NCI-H1417 (cell line): ENCODE measurements at places on chromosomes 1 and 21.

DNA sequence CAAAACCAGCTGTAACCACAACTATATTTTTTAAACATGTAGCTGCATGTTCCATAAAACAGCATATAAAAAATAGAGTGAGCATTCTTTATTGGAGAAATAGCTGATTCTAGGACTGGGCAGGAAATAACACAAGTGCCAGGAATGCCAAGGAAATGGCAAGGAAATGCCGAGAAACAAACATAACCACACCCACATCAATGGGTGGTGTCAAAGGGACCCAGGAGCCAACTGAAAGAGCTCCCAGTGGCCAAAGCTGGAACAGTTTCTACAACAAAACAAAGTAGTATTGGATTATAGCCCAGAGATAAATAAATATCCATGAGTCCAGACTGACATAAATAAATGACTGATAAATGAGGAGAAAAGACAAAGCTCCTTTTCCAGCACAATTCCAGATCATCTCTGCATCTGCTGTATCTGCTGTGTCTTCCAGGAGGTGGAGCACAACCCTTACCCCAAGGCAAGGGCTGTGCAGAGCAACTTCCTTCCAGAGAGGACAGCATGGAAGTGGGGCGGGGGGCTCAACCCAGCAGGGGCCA lies 28.1 kb downstream of the ADARB1 start:
- no peak for DNase-seq

- DNase-seq = no peak
Observed at GRCh38 chr1:109301874-109302273, 4.9 kb downstream of the MYBPHL start.

DNA sequence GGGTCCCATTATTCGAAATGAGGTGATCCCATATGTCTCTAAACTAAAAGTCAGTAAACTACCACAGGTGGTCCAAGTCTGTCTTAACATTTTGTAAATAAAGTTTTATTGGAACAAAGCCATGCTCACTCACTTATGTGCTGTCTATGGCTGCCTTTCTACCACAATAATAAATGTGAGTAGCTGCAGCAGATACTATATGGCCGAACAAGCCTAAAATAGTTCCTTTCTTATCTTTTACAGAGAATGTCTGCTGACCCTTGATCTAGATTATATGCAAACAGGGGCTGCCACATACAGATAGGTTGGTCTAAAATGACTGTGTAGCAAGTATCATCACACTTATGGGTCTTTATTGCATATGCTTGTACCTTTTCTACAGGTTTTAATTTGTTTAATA lies 140.0 kb downstream of the VAV3 start:
- DNase-seq = no peak

DNA sequence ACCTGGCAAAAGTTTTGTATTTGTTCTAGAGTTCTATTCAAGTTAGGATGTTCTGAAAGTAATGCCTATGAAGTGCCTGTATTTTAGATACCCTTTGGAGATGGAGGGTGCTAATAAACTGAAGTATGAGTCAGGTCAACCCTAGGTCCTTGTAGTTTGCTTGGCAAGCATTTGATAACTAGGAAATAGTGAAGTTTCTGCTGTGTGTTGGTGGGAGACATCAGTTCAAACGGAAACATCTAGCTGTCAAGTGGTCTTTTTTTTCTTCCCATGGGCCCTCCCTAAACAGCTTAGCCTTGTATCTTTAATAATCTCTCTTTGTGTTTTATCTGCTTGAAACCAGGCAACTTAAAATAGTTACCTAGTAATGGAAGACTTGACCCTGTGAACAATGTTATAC lies 4.5 kb downstream of the MRPS6 start:
- no peak for DNase-seq

DNA sequence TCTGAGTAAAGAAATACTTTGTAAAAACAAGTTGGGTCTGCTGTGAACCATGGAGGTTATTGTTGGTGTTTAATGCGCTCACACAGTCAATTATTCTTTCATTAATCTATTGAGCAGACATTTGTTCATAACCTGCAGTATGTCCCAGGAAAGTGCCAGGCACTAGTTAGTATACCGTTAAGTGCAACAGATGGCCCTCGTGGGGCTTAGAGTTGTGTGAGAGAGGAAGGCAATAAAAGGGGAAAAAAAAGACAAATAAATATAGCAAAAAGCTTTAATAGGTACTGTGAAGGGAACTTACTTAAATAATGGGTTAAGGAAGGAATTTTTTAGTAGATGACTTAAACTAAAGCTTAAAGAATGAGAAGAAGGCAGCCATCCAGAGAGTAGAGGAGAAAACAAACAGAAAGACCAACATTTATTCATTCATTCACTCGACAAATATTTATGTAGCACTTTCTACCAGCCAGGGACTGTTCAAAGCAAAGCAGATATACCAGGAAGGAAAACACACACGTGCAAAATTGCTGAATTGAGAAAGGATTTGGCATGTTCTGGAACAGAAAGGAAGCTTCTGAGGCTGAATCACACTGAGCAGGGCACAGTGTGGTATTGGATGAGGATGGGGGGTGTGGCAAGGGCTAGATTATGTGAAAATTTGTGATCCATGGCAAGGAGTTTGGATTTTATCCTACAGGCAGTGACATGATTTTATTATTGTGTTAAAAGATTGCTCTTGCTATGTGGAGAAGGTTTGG lies 296.1 kb upstream of the SGIP1 start:
- DNase-seq = no peak

- peak; percentile 92 for DNase-seq
Observed at GRCh38 chr1:51616903-51617708, at the start of gene OSBPL9. OSBPL9 (plus strand) TSS chr1:51617092; CDS start chr1:51617111, 19 bp downstream.

GRCh38 chr1:8562881-8563865 lies 245.3 kb downstream of the SLC45A1 start:
- no peak for DNase-seq

GRCh38 chr1:240610636-240611035 lies 1.3 kb downstream of the GREM2 start:
- DNase-seq = peak; percentile 14

GRCh38 chr1:17529381-17529780 lies 10.1 kb upstream of the ARHGEF10L start:
- no peak for DNase-seq

GRCh38 chr1:112140743-112141142 lies 151.3 kb upstream of the KCND3 start:
- no peak for DNase-seq

GRCh38 chr1:25502957-25503356 lies 40.4 kb upstream of the LDLRAP1 start:
- no peak for DNase-seq

- DNase-seq = no peak
Observed at GRCh38 chr1:112386731-112387346, 9.2 kb upstream of the CTTNBP2NL start.

DNA sequence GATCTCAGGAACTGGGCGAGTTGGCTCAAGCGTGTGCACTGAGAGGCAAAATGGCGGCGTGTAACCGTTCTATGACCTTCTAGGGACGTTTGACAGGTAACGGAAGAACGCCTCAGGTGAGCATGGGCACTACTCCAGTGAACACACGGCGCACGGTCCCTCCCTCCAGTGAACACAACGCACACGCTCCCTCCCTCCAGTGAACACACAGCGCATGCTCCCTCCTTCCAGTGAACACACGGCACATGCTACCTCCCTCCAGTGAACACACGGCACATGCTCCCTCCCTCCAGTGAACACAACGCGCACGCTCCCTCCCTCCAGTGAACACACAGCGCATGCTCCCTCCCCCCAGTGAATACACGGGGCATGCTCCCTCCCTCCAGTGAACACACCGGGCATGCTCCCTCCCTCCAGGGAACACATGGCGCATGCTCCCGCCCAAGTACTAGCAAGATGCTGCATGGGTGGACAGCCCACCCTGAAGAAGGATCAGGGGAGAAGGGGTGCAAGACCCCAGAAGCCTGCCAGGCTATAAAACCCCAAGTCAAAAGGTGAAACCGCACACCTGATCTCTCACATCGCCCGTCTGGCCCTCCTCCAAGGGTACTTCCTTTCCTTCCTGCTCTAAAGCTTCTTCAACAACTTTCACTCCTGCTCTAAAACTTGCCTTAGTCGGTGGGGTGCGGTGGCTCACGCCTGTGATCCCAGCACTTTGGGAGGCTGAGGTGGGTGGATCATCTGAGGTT lies 3.5 kb downstream of the C1orf159 start:
- no peak for DNase-seq

DNA sequence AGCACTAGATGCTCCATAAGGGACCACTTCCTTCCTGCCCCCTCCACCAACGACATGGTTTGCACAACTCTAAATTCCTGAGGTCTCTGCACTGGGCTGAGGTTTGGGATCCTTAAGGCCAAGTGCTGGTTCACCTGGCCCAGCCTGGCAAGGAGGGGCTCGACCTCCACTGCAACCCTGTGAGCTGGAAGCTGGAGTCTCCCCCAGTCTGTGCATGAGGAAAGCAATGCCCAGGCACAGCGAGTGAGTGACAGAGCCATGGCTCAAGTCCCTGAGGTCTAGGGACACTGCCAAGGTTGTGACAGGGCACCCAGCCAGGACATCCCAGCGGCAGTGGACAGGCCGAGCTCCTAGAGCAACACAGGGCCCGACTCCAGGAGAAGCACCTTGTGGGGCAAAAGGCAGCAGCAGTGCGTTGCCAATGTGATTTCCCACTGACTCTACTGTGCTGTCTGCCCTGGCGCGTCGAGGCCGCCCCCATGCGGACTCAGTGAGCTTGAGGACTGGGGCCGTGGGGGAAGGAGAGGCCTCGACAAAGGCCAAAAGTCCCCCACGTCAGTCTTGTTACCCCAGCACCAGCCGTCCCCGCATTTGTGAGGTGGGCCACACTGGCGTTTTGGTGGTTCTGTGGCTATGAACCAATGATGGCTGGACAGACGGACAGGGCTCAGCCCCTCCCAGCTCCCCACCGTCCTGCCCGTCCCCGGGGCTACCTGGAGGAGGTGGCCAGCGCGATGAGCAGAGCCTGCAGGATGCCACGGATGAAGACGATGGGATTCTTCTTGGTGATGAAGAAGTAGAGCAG lies 30.0 kb downstream of the PODN start:
- no peak for DNase-seq

- DNase-seq = peak; percentile 35
Observed at GRCh38 chr1:108815566-108815965, 41.3 kb downstream of the AKNAD1 start.

- DNase-seq = no peak
Observed at GRCh38 chr1:154960446-154961136, 991 bp downstream of the PYGO2 start.

DNA sequence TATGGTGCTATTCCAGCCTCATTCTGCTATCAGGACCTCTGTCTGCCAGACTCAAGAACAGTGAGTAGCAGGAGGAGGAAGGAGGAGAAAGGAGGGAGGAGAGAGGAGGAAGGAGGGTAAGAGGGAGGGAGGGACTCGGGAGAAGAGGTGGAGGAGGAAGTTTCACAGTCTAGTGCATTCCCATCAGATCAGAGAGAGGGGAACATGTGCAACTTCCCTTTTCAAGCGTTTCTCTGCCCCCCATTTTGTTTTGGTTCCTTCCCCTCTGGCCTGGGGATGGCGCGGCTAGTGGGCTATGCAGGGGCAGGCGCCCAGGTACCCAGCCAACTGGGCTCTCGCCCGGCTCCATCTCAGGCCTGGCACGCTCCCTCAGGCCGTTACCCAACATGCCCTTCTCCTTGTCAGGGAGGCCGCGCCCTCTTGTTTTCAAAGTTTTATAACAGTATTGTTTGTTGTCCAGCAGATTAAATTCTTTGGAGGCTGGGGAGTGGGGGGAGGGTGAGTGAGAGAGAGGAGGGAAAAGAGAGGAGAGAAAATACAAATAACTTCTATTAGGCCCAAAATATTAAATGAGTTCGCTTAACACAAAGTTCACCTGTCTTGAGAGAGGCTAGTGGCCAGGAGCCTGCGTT lies 56.0 kb downstream of the CD46 start:
- no peak for DNase-seq

DNA sequence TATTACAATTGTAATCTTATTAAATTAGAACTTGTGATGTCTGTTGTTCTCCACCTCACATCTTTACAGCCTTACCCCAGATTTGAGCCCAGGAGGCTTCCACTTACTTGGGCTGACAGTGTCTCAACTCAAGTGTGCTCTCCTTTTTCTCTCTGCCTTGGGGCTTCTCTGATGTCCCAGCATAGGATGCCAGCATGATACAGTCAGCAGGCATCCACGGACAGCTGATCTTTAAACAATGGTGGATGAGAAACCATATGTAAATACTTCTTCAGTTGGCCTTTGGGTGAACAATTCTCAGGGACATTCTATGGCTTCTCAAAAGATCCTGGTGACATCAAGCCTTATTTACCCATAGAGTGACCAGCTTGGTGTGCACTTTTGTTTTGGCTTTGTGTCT lies 107.6 kb upstream of the GORAB start:
- no peak for DNase-seq

DNA sequence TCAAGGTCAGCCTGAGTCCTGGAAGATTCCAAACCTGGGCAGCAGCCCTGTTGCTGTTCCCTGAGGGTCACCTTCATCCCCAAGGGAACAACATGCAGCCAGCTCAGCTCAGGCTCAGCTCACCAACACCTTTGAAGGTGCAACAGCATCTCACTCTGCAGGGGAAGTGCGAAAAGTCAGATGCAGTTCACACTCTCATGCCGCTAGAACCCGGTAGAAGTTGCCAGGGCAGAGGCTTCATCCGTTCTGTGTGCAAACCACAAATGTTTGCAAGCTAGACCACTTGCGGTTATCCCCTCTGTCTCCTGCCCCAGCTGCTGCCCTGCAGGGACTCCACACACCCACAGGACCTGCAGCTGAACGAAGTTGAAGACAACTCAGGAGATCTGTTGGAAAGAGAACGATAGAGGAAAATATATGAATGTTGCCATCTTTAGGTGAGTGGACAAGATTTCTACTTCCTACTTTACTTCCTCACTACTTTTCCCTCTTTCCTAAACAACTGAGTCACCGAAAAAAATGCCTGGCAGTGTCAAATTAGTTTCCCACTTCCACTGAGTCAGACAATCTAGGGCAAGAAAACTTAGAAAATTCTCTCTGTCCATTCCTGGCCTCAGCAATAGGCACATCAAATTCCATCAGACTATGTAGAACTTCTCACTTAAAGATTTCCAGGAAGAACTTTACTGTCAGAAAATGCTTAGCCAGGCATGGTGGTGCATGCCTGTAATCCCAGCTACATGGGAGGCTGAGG lies 1.8 kb upstream of the FCRL6 start:
- no peak for DNase-seq

DNA sequence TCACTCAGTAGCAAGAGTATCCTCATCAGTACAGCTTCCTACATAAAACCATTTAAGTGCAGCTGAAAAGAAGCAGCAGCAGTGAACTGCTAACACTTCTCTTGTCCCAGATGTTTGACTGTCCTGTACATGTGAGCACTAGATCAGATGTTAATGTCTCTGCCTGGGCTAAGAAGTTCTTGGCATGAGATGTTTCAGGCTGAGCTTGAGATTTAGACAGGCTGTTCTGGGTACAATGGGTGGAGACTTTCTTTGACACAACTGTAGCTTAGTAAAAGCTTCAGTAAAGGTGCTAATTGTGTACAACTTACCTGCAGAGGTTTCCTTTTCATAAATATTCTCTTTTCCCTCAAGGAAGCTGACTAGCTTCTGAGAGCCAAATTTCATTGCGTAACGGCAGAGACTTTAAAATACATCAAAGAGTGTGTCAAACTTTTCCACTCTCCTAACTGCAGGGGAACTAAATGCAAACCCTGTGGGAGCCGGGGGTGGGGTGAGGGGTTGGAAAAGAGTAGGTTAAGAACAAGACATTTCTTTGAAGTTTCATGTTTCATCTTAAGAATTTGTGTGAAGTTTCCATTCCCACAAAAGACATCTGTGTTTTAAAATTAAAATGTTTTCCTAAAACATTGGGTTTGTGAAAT lies 82.1 kb upstream of the CCDC190 start:
- DNase-seq = no peak

GRCh38 chr1:1763657-1764621 lies 14.3 kb downstream of the NADK start:
- no peak for DNase-seq
